ENCODE measurements at places on chromosomes 11 and 22. TPM values are rescaled to one million over a fixed set of nuclear protein-coding genes. Genes with fewer than 3 reads are reported as not detected.

Gene CNGA4
- total RNA-seq = not detected

- H3K27me3 ChIP-seq = no peaks in the 10 kb centered on the region
- peak overlapping the region; percentile 96 for H3K27ac ChIP-seq
- H3K4me1 ChIP-seq = peaks cover 49% of the 10 kb centered on the region
- no peak overlapping the region for H3K4me3 ChIP-seq
Measured at GRCh38 chr11:46240371-46240770, 37.1 kb upstream of the CREB3L1 start.

DNA sequence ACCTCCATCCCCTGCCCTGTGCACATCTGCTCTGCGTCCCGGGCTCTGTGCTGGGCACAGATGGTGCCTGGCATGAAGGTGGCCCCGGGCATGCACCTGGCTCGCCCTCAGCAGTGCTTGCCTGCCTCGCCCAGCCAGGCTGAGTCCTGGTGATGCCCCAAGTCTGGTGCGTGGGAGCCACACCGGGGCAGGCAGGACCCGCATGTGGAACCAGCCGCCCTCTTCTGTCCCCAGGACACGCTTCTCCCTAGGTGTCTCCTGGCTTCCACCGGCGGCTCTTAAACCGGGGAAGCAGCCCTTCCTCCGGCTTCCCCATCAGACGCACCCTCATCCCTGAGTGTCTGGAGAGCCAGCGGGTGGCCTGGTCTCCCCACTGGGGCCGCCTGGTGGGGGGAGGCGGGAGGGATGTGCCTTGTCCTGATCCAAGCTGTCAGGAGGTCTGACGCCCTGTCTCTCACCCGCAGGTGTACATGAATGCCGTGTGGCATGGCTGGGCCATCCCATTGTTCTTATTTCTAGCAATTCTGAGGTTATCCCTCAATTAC lies 45.0 kb downstream of the GRAMD4 start:
- DNase-seq = no peak
- no peak overlapping the region for H3K4me3 ChIP-seq
- H3K27me3 ChIP-seq = no peaks in the 10 kb centered on the region
- H3K27ac ChIP-seq = no peak overlapping the region

Gene KCTD14
- total RNA-seq = 0.16 TPM

- H3K4me1 ChIP-seq = peaks cover 27% of the 10 kb centered on the region
- H3K27me3 ChIP-seq = peaks cover 32% of the 10 kb centered on the region
- no peak for DNase-seq
- no peak overlapping the region for H3K4me3 ChIP-seq
- H3K27ac ChIP-seq = no peak overlapping the region
Measured at GRCh38 chr11:358129-358800, 11.0 kb upstream of the B4GALNT4 start.

Gene TXNRD2
- 35.2 TPM for total RNA-seq

DNA sequence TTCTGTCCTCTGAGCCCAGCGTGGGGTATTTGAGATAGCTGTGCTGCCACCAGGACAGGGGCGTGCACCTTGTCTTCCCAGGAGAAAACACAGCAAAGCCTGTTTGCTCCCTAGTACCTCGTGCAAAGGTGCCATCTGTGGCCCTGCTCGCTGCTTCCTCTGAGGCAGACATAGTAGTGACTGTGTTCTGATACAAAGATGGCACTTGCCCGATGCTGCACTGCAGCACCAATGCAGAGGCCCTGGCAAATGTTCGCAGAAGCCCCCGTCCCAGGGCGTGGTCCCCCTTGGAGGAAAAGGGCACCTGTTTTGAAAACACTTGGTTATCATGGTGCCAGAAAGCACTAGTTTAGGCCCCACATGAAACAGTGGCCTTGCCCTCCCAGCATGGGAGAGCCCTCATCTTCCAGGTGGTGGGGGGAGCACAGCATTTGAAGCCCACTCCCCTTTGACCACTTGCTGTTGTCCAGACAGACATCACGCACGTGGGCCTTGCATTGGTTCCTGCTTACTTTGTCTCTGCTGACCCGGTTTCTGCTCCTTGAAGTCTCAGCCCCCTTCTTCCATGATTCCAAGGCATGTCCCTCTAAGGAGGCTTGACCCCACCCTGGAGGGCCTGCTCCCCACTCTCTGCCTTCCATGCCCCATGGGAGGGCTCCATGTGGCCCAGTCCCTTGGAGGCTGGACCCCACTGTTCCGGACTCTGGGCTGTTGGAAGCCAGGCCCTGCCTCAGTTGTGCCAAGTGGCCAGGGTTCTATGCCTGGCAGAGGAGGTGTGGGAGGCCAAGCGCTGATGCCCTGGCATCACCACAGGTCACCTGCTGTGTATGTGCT lies 109.4 kb downstream of the KCNQ1OT1 start:
- H3K36me3 ChIP-seq = peaks cover 8% of the 10 kb centered on the region
- no peaks in the 10 kb centered on the region for H3K4me1 ChIP-seq
- no peak overlapping the region for H3K27ac ChIP-seq
- H3K27me3 ChIP-seq = no peaks in the 10 kb centered on the region
- no peak overlapping the region for H3K4me3 ChIP-seq

DNA sequence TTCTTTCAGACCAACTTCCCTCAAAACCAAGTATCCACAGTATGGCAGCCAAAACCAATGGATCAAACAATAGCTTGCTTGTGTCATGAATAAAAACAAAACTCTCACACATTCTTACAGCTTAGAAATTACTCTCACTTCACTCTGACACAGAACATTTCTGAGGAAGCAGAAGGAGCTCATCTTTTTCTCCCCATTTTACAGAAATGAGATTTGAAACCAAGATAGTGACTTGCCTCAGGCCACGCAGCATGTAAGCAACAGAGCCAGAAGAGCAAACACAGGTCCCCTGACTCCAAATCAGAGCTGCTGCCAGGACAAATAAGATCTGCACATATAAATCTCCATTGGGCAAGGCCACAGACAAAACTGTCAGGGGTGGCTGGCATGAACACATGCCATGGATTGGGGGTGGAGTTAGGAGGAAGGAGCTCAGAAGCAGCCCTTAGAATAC lies 64.8 kb downstream of the RAB30 start:
- H3K4me1 ChIP-seq = peaks cover 76% of the 10 kb centered on the region
- no peak overlapping the region for H3K4me3 ChIP-seq
- no peaks in the 10 kb centered on the region for H3K36me3 ChIP-seq

- no peak overlapping the region for H3K27ac ChIP-seq
- H3K27me3 ChIP-seq = no peaks in the 10 kb centered on the region
- DNase-seq = no peak
- H3K36me3 ChIP-seq = no peaks in the 10 kb centered on the region
Measured at GRCh38 chr11:66904055-66904454, 47.2 kb downstream of the LRFN4 start.

- H3K36me3 ChIP-seq = peaks cover 10% of the 10 kb centered on the region
- peaks cover 16% of the 10 kb centered on the region for H3K27me3 ChIP-seq
- peaks cover 57% of the 10 kb centered on the region for H3K4me1 ChIP-seq
- no peak overlapping the region for H3K4me3 ChIP-seq
- peak; percentile 42 for DNase-seq
Measured at GRCh38 chr22:45548991-45549761, 46.5 kb downstream of the FBLN1 start.

DNA sequence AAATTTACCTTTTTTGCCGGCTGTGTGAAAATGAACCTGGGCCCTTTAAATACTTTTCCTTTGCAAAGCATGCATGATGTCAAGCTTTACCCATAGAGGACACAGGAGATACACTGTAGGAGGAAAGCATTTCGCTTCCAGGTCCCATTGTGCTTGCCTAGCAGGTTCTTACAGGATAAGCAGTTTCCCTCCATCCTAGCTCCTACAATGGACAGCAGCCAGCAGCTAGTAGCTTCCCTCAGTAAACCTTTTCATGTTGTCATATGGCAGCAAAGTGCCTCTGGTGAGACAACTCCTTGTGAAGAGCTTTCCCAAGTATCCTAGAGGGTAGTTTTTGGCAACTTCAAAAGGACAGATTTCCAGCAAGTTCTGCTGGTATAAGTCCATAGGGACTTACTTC lies 78.4 kb downstream of the RBFOX2 start:
- H3K36me3 ChIP-seq = no peaks in the 10 kb centered on the region
- DNase-seq = no peak
- no peak overlapping the region for H3K27ac ChIP-seq
- no peak overlapping the region for H3K4me3 ChIP-seq
- peaks cover 23% of the 10 kb centered on the region for H3K4me1 ChIP-seq
- H3K27me3 ChIP-seq = no peaks in the 10 kb centered on the region

Gene CCDC15
- 0.25 TPM for total RNA-seq

GRCh38 chr11:46302866-46303265 lies 25.4 kb downstream of the CREB3L1 start:
- DNase-seq = no peak
- no peak overlapping the region for H3K27ac ChIP-seq
- H3K27me3 ChIP-seq = no peaks in the 10 kb centered on the region
- no peak overlapping the region for H3K4me3 ChIP-seq
- peaks cover 3% of the 10 kb centered on the region for H3K36me3 ChIP-seq
- no peaks in the 10 kb centered on the region for H3K4me1 ChIP-seq

Gene L3MBTL2
- total RNA-seq = 15.2 TPM

- no peak overlapping the region for H3K4me3 ChIP-seq
- H3K36me3 ChIP-seq = no peaks in the 10 kb centered on the region
- no peak for DNase-seq
- no peaks in the 10 kb centered on the region for H3K27me3 ChIP-seq
- H3K27ac ChIP-seq = peak overlapping the region; percentile 88
- H3K4me1 ChIP-seq = peaks cover 72% of the 10 kb centered on the region
Measured at GRCh38 chr22:31045900-31046538, 35.1 kb upstream of the SMTN start.

Gene RIMBP3B
- total RNA-seq = not detected
